ENCODE measurements at places on chromosomes 2 and 18. TPM values are rescaled to one million over a fixed set of nuclear protein-coding genes. Genes with fewer than 3 reads are reported as not detected.

- no peak for DNase-seq
- no peak overlapping the region for H3K27ac ChIP-seq
- H3K27me3 ChIP-seq = no peaks in the 10 kb centered on the region
- H3K36me3 ChIP-seq = no peaks in the 10 kb centered on the region
These were observed 190.0 kb downstream of the SEPTIN10 start for GRCh38 chr2:109423556-109424359.

DNA sequence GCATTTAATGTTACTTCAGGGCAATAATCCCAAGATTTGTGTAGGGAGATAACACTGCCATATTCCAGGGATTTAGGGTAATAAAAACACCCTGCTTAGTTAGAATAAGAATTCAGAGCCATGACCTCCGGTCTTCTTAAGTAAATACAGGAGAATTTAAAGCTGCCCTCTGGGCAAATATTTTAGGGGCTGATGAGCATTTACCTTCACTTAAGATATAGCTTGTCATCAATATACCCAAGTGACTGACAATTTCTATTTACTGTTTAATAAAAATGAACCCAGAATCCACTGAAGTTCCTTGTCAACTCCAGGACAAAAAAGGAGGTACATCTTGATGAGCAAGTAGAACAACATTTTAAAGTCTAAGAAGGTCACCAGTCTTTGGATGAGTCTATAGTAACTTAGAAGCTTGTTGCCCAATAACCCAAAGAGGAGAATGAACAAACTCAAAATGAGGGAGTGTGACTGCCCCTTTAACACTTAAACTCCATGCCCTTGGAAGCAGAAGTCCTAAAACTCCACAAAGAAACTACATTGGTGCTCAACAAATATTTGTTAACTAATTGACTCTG lies 24.3 kb upstream of the IKZF2 start:
- no peak overlapping the region for H3K27ac ChIP-seq
- peaks cover 1% of the 10 kb centered on the region for H3K4me1 ChIP-seq
- no peak for DNase-seq
- H3K4me3 ChIP-seq = no peak overlapping the region
- no peaks in the 10 kb centered on the region for H3K36me3 ChIP-seq
- peaks cover 9% of the 10 kb centered on the region for H3K27me3 ChIP-seq

GRCh38 chr18:59885579-59886163 lies 14.1 kb upstream of the PMAIP1 start:
- peak overlapping the region; percentile 11 for H3K27ac ChIP-seq
- H3K27me3 ChIP-seq = no peaks in the 10 kb centered on the region
- peak; percentile 33 for DNase-seq
- H3K36me3 ChIP-seq = peaks cover 3% of the 10 kb centered on the region

RBM43 gene
- total RNA-seq = 2.6 TPM

GRCh38 chr2:160928854-160929301 lies 231.3 kb upstream of the TANK start:
- peaks cover 3% of the 10 kb centered on the region for H3K27me3 ChIP-seq
- H3K4me3 ChIP-seq = no peak overlapping the region
- H3K4me1 ChIP-seq = no peaks in the 10 kb centered on the region
- H3K36me3 ChIP-seq = no peaks in the 10 kb centered on the region
- H3K27ac ChIP-seq = no peak overlapping the region

DNA sequence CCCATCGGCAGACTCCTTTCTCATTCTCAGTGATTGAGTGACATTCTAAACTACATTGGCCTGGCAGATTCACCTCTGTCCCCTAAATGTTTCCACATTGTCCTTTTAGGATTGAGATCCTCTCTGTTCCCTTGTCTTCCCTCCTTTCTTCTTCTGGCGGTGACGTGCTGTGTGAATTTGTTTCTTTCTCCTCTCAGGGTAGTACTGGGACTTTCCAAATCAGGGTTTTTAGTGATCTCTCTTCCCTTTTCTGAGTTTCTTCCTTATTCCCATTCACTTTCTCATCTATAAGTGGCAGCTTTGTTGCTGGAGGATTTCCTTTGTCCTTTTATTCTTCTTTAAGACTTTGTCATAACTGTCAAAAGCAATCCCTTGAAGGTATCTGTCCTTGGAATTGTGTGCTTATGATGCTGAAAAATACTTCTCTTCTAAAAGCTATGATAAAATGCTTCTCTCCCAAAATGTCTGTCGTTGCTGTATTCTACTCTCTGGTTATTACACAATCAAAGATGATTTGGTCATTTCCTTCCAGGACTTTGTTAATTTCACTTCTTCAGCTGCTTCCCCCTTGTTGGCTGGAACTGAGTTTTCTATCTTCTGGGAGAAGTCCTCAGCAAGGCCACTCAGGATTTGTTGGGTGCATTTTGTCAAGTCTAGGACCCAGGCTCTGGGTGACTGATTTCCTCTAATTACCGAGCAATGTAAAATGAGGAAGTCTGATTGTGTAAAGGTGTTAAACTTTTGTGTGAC lies 4.9 kb upstream of the IL1B start:
- no peak overlapping the region for H3K4me3 ChIP-seq
- DNase-seq = no peak
- H3K27ac ChIP-seq = no peak overlapping the region
- no peaks in the 10 kb centered on the region for H3K4me1 ChIP-seq
- H3K27me3 ChIP-seq = peaks cover 44% of the 10 kb centered on the region
- no peaks in the 10 kb centered on the region for H3K36me3 ChIP-seq

GRCh38 chr18:10195529-10195928 lies 258.9 kb upstream of the APCDD1 start:
- no peaks in the 10 kb centered on the region for H3K4me1 ChIP-seq
- H3K4me3 ChIP-seq = no peak overlapping the region
- H3K27me3 ChIP-seq = no peaks in the 10 kb centered on the region
- no peak for DNase-seq

GRCh38 chr2:160380000-160380570 lies 113.5 kb downstream of the RBMS1 start:
- peaks cover 5% of the 10 kb centered on the region for H3K36me3 ChIP-seq
- DNase-seq = no peak
- no peak overlapping the region for H3K4me3 ChIP-seq
- no peak overlapping the region for H3K27ac ChIP-seq

- H3K36me3 ChIP-seq = peaks cover 47% of the 10 kb centered on the region
- no peak for DNase-seq
- H3K4me3 ChIP-seq = peak overlapping the region; percentile 95
- H3K4me1 ChIP-seq = peaks cover 37% of the 10 kb centered on the region
- H3K27me3 ChIP-seq = peaks cover 5% of the 10 kb centered on the region
- H3K27ac ChIP-seq = peak overlapping the region; percentile 76
These were observed 894 bp downstream of the SMAD7 start for GRCh38 chr18:48949606-48950535.

IL36RN gene
- total RNA-seq = not detected

B3GNT7 gene
- total RNA-seq = 0.05 TPM

- no peak for DNase-seq
- H3K36me3 ChIP-seq = no peaks in the 10 kb centered on the region
- H3K4me1 ChIP-seq = peaks cover 7% of the 10 kb centered on the region
- H3K27ac ChIP-seq = no peak overlapping the region
- H3K4me3 ChIP-seq = no peak overlapping the region
These were observed 14.6 kb upstream of the ARMC9 start for GRCh38 chr2:231183851-231184250.

- H3K27ac ChIP-seq = no peak overlapping the region
- H3K36me3 ChIP-seq = no peaks in the 10 kb centered on the region
- H3K27me3 ChIP-seq = peaks cover 58% of the 10 kb centered on the region
These were observed 5.2 kb downstream of the MAPRE3 start for GRCh38 chr2:26975656-26976055.

FHOD3 gene
- not detected for total RNA-seq

DNA sequence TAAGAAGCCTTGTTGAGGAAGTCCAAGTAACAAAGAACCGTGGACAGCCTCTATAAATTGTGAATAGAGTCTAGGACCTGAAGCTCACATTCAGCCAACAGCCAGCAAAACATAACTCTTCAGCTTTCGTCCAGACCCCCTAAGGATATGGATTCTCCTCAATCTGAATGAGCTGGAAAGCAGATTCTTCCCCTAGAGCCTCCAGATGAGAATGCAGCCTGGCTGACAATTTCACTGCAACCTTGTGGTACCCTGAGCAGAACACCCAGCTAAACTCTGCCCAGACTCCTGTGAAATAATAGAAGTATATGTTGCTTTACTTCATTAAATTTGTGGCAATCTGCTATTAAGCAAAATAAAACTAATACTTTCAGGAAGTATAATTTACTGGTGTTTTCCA lies 483.5 kb upstream of the SLC8A1 start:
- no peak overlapping the region for H3K4me3 ChIP-seq
- no peaks in the 10 kb centered on the region for H3K27me3 ChIP-seq
- H3K4me1 ChIP-seq = no peaks in the 10 kb centered on the region
- no peak overlapping the region for H3K27ac ChIP-seq
- no peaks in the 10 kb centered on the region for H3K36me3 ChIP-seq

DNA sequence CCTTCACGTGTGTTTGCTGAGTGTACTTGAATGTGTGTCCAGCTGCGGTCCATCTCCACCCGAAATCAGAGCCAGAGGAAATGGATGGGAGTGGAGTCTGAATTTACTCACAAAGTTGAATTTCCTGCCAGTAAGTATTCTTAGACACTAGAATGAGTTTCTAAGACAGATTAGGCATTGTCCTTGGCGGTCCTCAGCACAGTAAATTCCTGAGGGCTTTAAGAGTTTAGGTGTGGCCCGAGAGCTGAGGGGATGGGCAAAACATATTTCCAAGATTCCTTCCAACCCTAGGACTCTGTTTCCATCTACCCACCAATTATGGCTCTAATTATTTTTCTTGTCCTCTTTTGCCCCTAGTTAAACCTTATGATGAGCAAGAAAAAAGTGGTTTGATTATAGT lies 90.3 kb upstream of the PHLPP1 start:
- H3K27me3 ChIP-seq = peaks cover 14% of the 10 kb centered on the region
- H3K27ac ChIP-seq = no peak overlapping the region
- DNase-seq = no peak

GRCh38 chr2:114684403-114684802 lies 242.0 kb downstream of the DPP10 start:
- H3K36me3 ChIP-seq = no peaks in the 10 kb centered on the region
- H3K27ac ChIP-seq = no peak overlapping the region
- no peak overlapping the region for H3K4me3 ChIP-seq
- H3K27me3 ChIP-seq = no peaks in the 10 kb centered on the region
- DNase-seq = no peak

DNA sequence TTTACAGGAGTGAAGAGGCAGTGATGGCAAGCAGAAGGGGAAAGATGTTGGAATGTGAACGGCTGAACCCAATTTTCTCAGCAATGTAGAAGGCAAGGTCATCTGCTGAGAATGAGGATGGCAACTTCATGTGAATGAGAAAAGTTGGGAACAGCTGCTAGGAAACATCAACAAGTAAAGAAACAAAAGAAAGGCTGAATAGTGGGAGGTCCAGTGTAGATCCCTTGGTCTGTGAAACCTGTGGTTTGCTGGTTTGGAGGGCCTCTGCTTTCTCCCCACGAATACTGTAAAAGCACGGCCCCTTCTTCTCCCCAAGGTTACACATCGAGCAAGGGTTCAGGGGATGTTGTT lies 27.4 kb downstream of the MARCHF4 start:
- no peak overlapping the region for H3K4me3 ChIP-seq
- DNase-seq = no peak
- no peak overlapping the region for H3K27ac ChIP-seq
- H3K36me3 ChIP-seq = no peaks in the 10 kb centered on the region
- H3K27me3 ChIP-seq = peaks cover 9% of the 10 kb centered on the region

DNA sequence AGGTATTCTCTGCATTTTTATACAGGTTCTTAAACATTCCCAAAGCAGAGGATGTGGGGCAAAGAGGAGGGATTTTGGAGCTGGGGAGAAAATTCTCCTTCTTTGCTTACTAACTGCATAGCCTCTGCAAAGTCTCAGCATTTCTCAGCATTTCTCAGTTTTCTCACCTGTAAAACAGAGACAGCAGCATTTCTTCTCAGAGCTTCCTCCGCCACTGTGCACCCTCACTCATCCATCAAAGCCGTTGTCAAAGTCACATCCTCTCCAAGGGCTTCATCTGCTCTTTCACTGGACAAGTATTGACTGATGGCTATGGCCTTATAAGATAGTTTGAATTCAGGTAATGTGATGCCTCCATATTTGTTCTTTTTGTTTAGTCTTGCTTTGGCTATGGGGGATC lies 17.4 kb downstream of the MYO7B start:
- no peak overlapping the region for H3K27ac ChIP-seq
- DNase-seq = no peak
- no peaks in the 10 kb centered on the region for H3K36me3 ChIP-seq
- H3K27me3 ChIP-seq = peaks cover 70% of the 10 kb centered on the region
- no peak overlapping the region for H3K4me3 ChIP-seq
- peaks cover 5% of the 10 kb centered on the region for H3K4me1 ChIP-seq

DNA sequence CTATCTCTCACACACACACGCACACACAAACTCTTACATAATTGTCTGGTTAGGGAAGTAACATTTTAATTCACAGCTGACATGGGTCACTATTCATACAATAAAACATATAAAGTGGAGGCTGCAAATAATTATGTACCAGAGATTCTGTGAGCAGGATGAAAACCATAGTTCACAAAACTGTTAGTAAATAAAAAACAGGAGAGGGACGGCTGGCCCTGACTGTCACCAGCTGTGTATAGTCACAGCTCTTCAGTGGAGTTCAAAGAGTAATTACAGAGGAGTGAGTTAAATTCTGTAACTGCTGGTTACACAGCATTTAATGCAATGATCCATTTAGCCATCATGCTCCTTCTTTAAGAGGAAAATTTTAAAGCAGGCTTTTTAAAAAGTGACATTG lies 76.9 kb downstream of the NRXN1 start:
- DNase-seq = no peak
- H3K4me1 ChIP-seq = no peaks in the 10 kb centered on the region
- H3K4me3 ChIP-seq = no peak overlapping the region
- no peaks in the 10 kb centered on the region for H3K27me3 ChIP-seq
- no peak overlapping the region for H3K27ac ChIP-seq

DNA sequence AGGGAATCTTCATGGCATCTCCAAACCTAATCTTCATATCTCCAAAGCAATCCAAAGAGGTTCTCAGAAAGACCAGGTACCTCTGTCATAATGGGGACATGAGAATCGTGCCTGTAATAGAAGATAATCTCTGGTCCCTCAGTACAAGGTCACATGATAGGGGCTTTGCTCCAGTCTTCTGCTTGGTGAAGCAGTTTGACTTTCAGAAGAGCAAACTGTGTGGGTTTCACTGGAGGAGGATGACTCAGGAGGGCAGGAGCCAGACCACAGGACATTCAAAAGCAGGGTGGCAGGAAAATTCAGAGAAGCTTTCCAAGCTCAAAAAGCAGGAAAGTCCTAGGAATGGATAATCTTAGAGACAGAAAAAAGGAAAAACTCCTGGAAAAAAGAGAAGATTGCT lies 10.6 kb upstream of the PAX3 start:
- peaks cover 97% of the 10 kb centered on the region for H3K27me3 ChIP-seq
- H3K36me3 ChIP-seq = no peaks in the 10 kb centered on the region
- peaks cover 14% of the 10 kb centered on the region for H3K4me1 ChIP-seq

CNDP1 gene
- total RNA-seq = 0.09 TPM

GRCh38 chr2:199742884-199743283 lies 108.1 kb downstream of the FTCDNL1 start:
- no peak overlapping the region for H3K4me3 ChIP-seq
- no peak for DNase-seq
- no peak overlapping the region for H3K27ac ChIP-seq

KLHL41 gene
- not detected for total RNA-seq

GRCh38 chr2:72583376-72583775 lies 242.5 kb downstream of the EXOC6B start:
- H3K27ac ChIP-seq = no peak overlapping the region
- no peaks in the 10 kb centered on the region for H3K36me3 ChIP-seq

MC4R gene
- not detected for total RNA-seq

GRCh38 chr18:13703899-13704298 lies 22.5 kb downstream of the FAM210A start:
- peaks cover 73% of the 10 kb centered on the region for H3K36me3 ChIP-seq
- no peak overlapping the region for H3K4me3 ChIP-seq

- H3K27ac ChIP-seq = no peak overlapping the region
- no peak for DNase-seq
- H3K36me3 ChIP-seq = no peaks in the 10 kb centered on the region
- H3K4me1 ChIP-seq = no peaks in the 10 kb centered on the region
- no peak overlapping the region for H3K4me3 ChIP-seq
These were observed 56.3 kb upstream of the UPP2 start for GRCh38 chr2:158045362-158045761.

SIX3 gene
- 0.25 TPM for total RNA-seq

Data from activated T-helper 2 cell treated with anti-CD3 and anti-CD28 coated beads, Interferon-gamma antibody, Interleukin-2, Interleukin-4, amounts not matched to agents 10 μg/mL and 5 μg/mL and 100 μg/mL, durations not matched to agents 14 hours and 24 hours and 36 hours (primary cell).